ENCODE measurements at places on chromosomes 13 and 19.
A peak's percentile ranks its signal among the peaks of the same experiment; 100 is the strongest.

DNA sequence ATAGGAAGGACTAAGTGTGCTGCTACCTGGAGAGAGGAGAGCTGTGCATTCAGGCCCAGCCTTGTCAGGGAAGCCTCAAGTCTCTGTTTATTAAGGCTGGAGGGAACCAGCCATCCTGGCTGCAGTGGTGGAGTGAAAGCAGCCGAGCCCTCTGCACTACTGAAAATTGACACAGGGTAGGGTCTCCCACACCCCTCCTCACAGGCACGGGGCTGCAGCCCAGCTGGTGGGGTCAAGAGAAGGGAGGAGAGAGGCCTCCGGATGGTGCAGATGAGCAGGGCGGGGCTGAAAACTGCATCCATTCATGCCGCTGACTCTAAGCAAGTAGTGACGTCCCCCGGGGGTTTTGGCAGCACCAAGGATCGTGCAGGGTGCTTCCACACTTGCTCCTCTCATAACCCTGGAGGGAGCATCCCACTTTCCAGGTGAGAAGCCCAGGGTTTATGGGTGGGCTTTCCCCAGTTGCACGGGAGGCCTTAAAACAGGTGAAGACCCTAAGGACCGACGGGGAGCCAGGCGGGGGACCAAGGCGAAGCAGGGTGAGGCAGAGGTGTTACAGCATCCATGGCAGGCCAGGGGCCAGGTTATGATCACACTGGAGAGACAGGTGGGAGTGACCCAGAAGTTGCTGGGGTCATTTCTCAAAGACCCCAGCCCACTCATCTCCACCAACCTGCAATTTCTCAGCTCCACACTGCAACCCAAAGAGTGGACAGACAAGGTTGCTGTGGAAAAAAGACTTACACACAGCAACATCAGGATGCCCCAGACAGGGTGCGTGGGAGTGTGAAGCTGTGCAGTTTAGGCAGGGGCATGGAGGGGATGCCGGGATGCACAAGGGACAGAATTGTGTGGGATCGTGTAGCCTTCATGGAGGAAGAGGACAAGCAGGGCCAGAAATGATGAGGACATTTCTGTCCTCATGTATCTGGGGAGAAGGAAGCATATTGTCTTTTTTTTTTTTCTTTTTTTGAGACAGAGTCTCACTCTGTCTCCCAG is 36.8 kb downstream of the VSTM2B start:
- no peaks in the 10 kb centered on the region for H3K36me3 ChIP-seq
- H3K27ac ChIP-seq: no peak overlapping the region
- no peak for DNase-seq
- no peak overlapping the region for H3K4me3 ChIP-seq
- no peaks in the 10 kb centered on the region for H3K4me1 ChIP-seq

- H3K4me1 ChIP-seq: peaks cover 33% of the 10 kb centered on the region
- no peaks in the 10 kb centered on the region for H3K27me3 ChIP-seq
- peaks cover 77% of the 10 kb centered on the region for H3K36me3 ChIP-seq
Observed at GRCh38 chr19:41269571-41269970, 5.4 kb downstream of the HNRNPUL1 start.

DNA sequence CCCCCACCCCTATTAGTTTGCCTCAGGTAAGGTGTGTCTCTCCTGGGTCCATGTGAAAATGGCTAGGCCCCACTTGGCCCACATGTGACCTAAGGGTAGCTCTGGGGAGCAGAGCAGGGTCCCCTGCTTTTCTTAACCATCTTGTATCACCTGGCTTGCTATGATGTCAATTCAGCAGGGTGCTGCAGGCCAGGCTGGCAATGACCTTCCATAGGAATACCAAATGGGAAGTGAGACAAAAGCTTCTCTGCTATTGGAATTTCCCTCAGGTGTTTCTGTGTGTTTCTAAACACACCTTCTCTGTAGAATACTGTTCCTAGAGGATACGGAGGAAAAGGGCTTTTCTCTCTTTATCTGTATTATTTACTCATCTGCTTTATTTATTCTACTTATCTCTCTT is 35.7 kb upstream of the DACH1 start:
- no peaks in the 10 kb centered on the region for H3K4me1 ChIP-seq
- DNase-seq: no peak
- no peak overlapping the region for H3K4me3 ChIP-seq
- no peak overlapping the region for H3K27ac ChIP-seq
- no peaks in the 10 kb centered on the region for H3K27me3 ChIP-seq

GRCh38 chr19:54616821-54617560 is 13.3 kb upstream of the LILRB1 start:
- DNase-seq: peak; percentile 41
- no peak overlapping the region for H3K4me3 ChIP-seq
- H3K36me3 ChIP-seq: no peaks in the 10 kb centered on the region
- H3K27ac ChIP-seq: no peak overlapping the region

DNA sequence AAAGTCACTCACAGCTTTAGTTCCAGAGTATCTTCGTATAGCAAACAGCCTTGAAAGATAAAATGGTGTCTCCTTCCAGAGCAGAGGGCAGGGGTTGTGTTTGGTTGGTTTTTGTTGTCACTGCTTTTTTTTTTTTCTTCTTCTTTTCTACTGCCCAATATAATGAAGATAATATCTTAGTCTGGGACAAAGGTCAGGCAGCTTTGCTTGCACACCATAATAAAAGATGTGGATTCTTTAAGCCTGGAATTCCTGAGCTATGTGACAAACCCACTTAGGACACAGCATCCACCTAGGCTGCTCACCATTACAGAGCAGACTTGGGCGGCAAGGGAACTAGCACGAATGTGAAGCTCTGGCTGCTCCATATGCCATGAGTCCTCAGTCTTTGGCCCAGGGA is 165.6 kb upstream of the MIR17HG start:
- no peaks in the 10 kb centered on the region for H3K36me3 ChIP-seq
- no peak overlapping the region for H3K27ac ChIP-seq
- no peaks in the 10 kb centered on the region for H3K27me3 ChIP-seq
- DNase-seq: no peak
- H3K4me3 ChIP-seq: no peak overlapping the region
